Mammary microvascular endothelial cell (primary cell): ENCODE measurements at places on chromosomes 1 and 21. TPM values are rescaled to one million over a fixed set of nuclear protein-coding genes. Genes with fewer than 3 reads are reported as not detected.

The PTPRC gene
- not detected in 2 replicates for total RNA-seq

The IFNLR1 gene
- total RNA-seq: 0.07 TPM in 1 of 2 replicates, not detected in the other

The TP53BP2 gene
- 13.4 and 17.7 TPM in 2 replicates for total RNA-seq

The BTBD19 gene
- 4.6 and 5.9 TPM in 2 replicates for total RNA-seq

The NEGR1 gene
- total RNA-seq: 0.25 and 0.27 TPM in 2 replicates

The NBL1 gene
- 54.3 and 72.4 TPM in 2 replicates for total RNA-seq

The CACNA1S gene
- total RNA-seq: not detected in 2 replicates

The NUF2 gene
- total RNA-seq: 27.1 and 32.0 TPM in 2 replicates

The LAMC2 gene
- 20.5 and 20.6 TPM in 2 replicates for total RNA-seq

The CHRM3 gene
- not detected in 2 replicates for total RNA-seq

The LMX1A gene
- not detected in 2 replicates for total RNA-seq

The WNT9A gene
- total RNA-seq: 0.05 and 0.20 TPM in 2 replicates

The PTPN14 gene
- 47.7 and 52.8 TPM in 2 replicates for total RNA-seq

The NEXN gene
- total RNA-seq: 5.0 and 7.0 TPM in 2 replicates

The CLDN19 gene
- not detected in 2 replicates for total RNA-seq

The GNG12 gene
- 185 and 195 TPM in 2 replicates for total RNA-seq

The KRTAP10-12 gene
- total RNA-seq: not detected in 2 replicates

The VHLL gene
- not detected in 2 replicates for total RNA-seq

The SYNJ1 gene
- total RNA-seq: 5.1 and 6.9 TPM in 2 replicates

The CBR3 gene
- 32.0 and 34.6 TPM in 2 replicates for total RNA-seq

The CFHR2 gene
- total RNA-seq: not detected in 2 replicates

The OR2M3 gene
- not detected in 2 replicates for total RNA-seq

The CASP9 gene
- 11.3 and 17.4 TPM in 2 replicates for total RNA-seq

The TNFRSF4 gene
- total RNA-seq: 1.4 and 2.0 TPM in 2 replicates

The MYOC gene
- total RNA-seq: not detected in 2 replicates

The ANGPTL1 gene
- total RNA-seq: not detected in 2 replicates

The AXDND1 gene
- 1.8 TPM in 1 of 2 replicates, not detected in the other for total RNA-seq

The EFNA3 gene
- total RNA-seq: 0.64 and 0.80 TPM in 2 replicates

The TRPM2 gene
- total RNA-seq: 18.1 and 18.3 TPM in 2 replicates

The C1orf141 gene
- not detected in 2 replicates for total RNA-seq

The FAM177B gene
- not detected in 2 replicates for total RNA-seq

The KCNJ15 gene
- 0.47 and 2.3 TPM in 2 replicates for total RNA-seq

The CLEC20A gene
- total RNA-seq: 0.15 TPM in 1 of 2 replicates, not detected in the other

The GBP4 gene
- 22.5 and 22.8 TPM in 2 replicates for total RNA-seq

The SMPDL3B gene
- 0.10 and 0.33 TPM in 2 replicates for total RNA-seq

The GSTM1 gene
- 19.1 and 24.0 TPM in 2 replicates for total RNA-seq

The WDR77 gene
- 55.7 and 56.5 TPM in 2 replicates for total RNA-seq
